ENCODE measurements at places on chromosomes 4 and X. TPM values are rescaled to one million over a fixed set of nuclear protein-coding genes. Genes with fewer than 3 reads are reported as not detected.

DOCK11 gene
- total RNA-seq, result 45.4 TPM

PNMA3 gene
- total RNA-seq, result 0.12 TPM

OTUD6A gene
- total RNA-seq, result not detected

SUPT20HL1 gene
- total RNA-seq, result not detected

NHS gene
- total RNA-seq, result 8.9 TPM

NXF2B gene
- total RNA-seq, result not detected

BBS12 gene
- 6.2 TPM for total RNA-seq

CT83 gene
- not detected for total RNA-seq

RIPPLY1 gene
- total RNA-seq, result not detected

SYTL5 gene
- 0.16 TPM for total RNA-seq

BANK1 gene
- 1.7 TPM for total RNA-seq

TFDP3 gene
- not detected for total RNA-seq

CTAG1A gene
- not detected for total RNA-seq

Measured in hair follicle dermal papilla cell (primary cell).